Pancreas (tissue), 10 donors: ENCODE measurements at places on chromosomes 7 and 10. TPM values are rescaled to one million over a fixed set of nuclear protein-coding genes. Genes with fewer than 3 reads are reported as not detected.

Gene FAM25A
- not detected for polyA plus RNA-seq

Gene ZNF25
- 3.6 TPM for polyA plus RNA-seq

Gene PKD2L1
- 0.54 TPM for polyA plus RNA-seq

Gene SLC26A3
- polyA plus RNA-seq = not detected

Gene BAIAP2L1
- 17.9 TPM for polyA plus RNA-seq

Gene NXPH1
- polyA plus RNA-seq = not detected

Gene SORCS3
- polyA plus RNA-seq = 0.02 TPM

Gene TMEM176A
- polyA plus RNA-seq = 17.4 TPM

Gene ELAPOR2
- polyA plus RNA-seq = 1.6 TPM

Gene PILRA
- 3.8 TPM for polyA plus RNA-seq

Gene MOGAT3
- not detected for polyA plus RNA-seq

Gene IGF2BP3
- 0.23 TPM for polyA plus RNA-seq

Gene OR13A1
- 0.19 TPM for polyA plus RNA-seq

Gene ABCF2
- 9.7 TPM for polyA plus RNA-seq

Gene C10orf105
- polyA plus RNA-seq = 0.14 TPM

Gene BCAP29
- 18.9 TPM for polyA plus RNA-seq
